ENCODE measurements at places on chromosomes 12 and 14.
A peak's percentile ranks its signal among the peaks of the same experiment; 100 is the strongest.

GRCh38 chr14:51871846-51872245, 11.4 kb downstream of the GNG2 start:
- DNase-seq: no peak

GRCh38 chr12:64685050-64685449, 74.2 kb downstream of the GNS start:
- peak; percentile 36 for DNase-seq

GRCh38 chr12:2649201-2650030, 145.4 kb upstream of the FKBP4 start:
- no peak for DNase-seq

DNA sequence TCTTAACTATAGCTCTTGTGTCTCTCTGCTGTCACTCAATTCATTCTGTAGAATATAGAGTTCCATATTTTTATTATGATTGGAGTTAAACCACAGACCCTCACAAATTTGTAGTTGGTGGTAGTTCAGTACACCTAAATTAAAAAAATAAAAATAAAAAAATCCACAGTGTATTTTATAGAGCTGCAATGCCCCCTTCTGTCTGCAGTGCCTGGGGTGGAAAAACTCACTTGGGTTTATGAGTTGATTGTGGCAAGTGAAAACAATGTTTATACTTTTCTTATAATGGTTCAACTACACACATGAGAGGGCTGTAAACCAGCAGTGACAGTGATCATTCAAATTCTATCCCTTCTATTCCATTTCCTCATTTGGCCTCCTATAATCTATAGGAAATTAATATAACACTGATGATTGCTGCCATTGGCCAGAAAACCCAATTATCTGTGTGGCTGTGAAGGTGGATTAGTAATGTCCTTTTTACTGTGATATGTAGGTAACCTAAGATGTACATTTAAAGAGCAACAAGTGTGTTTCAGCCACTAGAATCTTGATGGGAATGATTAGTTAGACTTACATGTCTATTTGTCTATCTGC, 166.9 kb upstream of the LRIG3 start:
- DNase-seq: no peak

DNA sequence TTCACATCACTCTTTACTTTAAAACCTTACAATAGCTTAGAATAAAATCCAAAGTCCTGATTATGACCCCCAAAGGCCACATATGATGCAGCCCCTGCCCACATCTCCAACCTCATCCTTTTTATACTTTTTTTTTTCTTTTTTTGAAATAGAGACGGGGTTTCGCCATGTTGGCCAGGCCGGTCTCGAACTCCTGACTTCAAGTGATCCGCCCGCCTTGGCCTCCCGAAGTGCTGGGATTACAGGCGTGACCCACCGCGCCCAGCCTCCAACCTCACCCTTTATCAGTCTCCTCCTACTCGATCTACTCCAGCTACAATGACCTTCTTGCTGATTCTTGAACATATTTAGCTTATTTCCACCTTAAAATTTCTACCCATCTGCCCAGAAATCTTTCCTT, 1.2 kb upstream of the MAPKAPK5 start:
- DNase-seq: no peak

- DNase-seq: no peak
Measured at GRCh38 chr12:96606134-96606533, 116.8 kb downstream of the CFAP54 start.

GRCh38 chr12:95224202-95225170, 6.9 kb downstream of the VEZT start:
- DNase-seq: no peak

- DNase-seq: no peak
Measured at GRCh38 chr12:117035287-117035686, 63.9 kb downstream of the TESC start.
